ENCODE measurements at places on chromosomes 1 and 21. TPM values are rescaled to one million over a fixed set of nuclear protein-coding genes. Genes with fewer than 3 reads are reported as not detected.

DNA sequence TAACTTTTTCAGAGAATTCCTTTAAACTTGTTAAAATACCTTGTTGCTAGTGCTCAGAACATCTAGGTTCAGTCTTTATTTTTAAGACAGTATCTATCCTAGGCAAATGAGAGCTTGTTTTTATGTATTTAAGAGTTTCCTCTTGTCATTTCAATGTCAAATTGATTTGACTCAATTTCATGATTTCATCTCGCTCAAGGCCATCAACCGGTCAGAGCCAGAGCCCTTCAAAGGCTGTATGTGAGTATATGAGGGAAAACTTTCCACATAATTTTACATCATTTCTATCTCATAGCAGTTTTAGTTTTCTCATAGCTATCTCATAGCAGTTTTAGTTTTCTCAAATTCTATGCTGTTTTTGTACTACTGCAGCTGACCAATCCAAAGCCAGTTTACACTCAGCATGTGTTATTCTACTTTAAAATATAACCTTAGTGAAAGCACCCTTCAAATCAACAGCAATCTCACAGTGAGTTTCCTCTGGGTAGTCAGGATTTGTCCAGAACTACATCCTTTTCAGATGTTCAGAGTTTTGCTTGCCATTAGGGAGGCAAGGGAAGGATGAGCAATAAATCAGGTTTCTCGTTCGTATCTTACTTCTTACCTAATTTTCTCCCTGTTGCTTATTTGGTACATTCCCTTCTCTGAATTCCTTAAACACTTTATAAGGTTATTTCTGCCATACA, 12.7 kb downstream of the HNRNPU start:
- H3K4me3 ChIP-seq, result no peak overlapping the region
- H3K36me3 ChIP-seq, result peaks cover 41% of the 10 kb centered on the region
- no peaks in the 10 kb centered on the region for H3K27me3 ChIP-seq
- H3K27ac ChIP-seq, result no peak overlapping the region
- DNase-seq, result no peak

DNA sequence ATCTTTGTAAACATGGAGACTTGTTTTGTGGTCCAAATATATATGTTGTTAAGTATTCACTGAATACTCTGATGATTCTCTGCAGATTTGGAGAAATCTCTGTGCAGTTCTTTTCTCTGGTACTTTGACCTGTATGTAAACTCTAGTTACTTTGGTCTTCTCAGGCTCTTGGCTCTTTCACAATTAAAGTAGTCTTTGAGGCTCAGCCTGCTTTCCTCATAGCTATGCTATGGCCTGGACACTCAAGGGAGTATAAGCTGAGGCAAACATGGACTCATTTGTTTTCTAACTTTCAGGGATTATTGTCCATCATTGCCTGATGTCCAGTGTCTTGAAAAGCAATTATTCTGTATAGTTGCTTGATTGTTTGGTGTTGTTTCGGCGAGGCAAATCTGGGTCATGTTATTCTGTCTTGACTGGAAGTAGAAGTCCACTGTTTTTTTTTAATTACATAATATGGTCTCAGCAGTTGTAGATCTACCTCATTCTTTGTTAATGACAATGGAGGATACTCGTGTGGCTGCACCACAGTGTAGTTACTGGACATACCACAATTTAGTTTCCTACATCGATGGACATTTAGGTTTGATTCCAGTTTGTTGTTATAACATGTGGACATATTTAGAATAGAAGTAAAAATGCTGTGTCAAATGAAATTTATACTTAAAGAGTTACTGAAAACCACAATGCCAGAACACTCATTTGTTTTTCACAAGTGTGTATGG, 9.2 kb downstream of the PTBP2 start:
- no peaks in the 10 kb centered on the region for H3K27me3 ChIP-seq
- H3K36me3 ChIP-seq, result no peaks in the 10 kb centered on the region
- no peaks in the 10 kb centered on the region for H3K4me1 ChIP-seq

GRCh38 chr1:248853663-248854375, 5.1 kb downstream of the ZNF692 start:
- no peak overlapping the region for H3K4me3 ChIP-seq
- H3K27me3 ChIP-seq, result no peaks in the 10 kb centered on the region
- no peak for DNase-seq
- H3K4me1 ChIP-seq, result no peaks in the 10 kb centered on the region
- H3K27ac ChIP-seq, result no peak overlapping the region

- H3K4me3 ChIP-seq, result no peak overlapping the region
- no peaks in the 10 kb centered on the region for H3K4me1 ChIP-seq
- no peaks in the 10 kb centered on the region for H3K36me3 ChIP-seq
- no peaks in the 10 kb centered on the region for H3K27me3 ChIP-seq
- DNase-seq, result no peak
Measured at GRCh38 chr1:76494807-76495206, 372.5 kb upstream of the ST6GALNAC5 start.

LAX1 gene
- total RNA-seq, result 6.9 TPM

LIPI gene
- total RNA-seq, result not detected

ANKRD65 gene
- 5.2 TPM for total RNA-seq

All from kidney (tissue), 22 donors.